Thyroid gland (tissue), 4 donors: ENCODE measurements at places on chromosomes 12 and 14. TPM values are rescaled to one million over a fixed set of nuclear protein-coding genes. Genes with fewer than 3 reads are reported as not detected.

GRCh38 chr12:120856980-120857379, 47.2 kb downstream of the SPPL3 start:
- DNase-seq, result no peak

DNA sequence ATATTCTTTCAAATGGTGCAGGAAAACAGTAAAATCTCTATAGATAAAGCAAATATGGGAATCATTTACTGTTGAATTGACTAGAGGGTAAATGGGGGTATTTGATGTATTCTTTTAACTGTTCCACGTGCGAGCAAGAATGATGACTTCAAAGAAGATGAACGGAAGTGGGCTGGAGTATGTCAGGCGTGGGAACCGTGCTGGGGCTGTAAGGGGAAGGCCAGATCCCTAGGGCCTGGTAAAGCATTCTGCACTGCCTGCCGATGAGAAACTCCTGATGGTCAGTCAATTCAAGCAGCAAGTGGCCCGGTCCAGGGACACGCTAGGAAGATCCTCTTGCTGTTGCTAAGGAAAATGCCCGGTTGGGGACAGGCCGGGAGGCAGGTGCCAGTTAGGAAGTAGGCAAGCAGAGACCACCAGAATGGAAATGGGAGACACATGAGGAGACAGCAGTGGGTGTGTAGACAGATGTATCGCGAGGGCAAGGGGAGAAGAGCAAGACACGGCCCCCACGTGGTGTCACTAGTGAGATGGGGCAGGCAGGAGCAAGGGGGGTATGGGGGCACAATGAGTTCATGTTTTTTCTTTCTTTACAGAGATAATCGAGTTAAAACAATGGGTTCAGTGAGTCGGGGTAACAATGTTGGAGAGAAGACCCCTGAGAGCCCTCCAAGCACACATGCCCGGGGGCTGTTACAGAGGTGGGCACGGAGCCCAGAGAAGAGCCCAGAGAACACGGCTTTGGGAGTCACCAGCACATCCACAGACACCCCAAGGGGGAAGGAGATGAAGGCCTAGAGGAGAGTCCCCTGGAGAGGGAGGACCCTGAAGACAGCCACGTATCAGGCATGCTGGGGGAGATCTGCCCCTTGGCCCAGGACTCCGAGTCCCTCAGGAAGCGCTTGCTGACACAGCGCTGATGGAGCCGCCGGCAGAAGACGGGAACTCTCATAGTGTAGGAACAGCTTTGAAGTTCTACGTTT, 37.2 kb downstream of the FBXO21 start:
- no peak for DNase-seq

- DNase-seq, result no peak
Measured at GRCh38 chr12:29921307-29921706, 137.6 kb upstream of the TMTC1 start.

DNA sequence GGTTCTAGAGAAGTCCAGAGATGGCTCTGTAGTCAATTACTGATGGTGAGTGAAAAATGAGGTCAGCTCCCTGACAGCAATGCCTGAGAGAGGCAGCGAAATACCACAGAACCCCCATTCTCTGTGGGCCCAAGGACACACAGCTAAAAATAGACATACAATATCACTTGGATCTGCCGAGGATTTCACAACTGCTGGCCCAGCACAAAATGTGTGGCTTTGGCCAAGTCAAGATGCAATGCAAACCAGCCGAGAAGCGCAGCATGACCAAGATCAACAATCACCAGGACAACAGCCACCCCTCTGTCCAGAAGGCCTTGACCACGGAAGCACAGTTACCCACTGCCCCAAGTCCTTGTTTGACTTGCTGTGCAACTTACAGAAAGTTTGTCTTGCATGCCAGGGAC, 52.2 kb downstream of the CKAP4 start:
- DNase-seq, result peak; percentile 95

- DNase-seq, result no peak
Measured at GRCh38 chr12:39490500-39491282, 47.8 kb upstream of the KIF21A start.

The RNASE3 gene
- total RNA-seq, result not detected
